Pons (tissue), 1 donor: ENCODE measurements at places on chromosomes 7 and 10.

- no peak for DNase-seq
Observed at GRCh38 chr10:27719052-27719451, 26.6 kb downstream of the MKX start.

DNA sequence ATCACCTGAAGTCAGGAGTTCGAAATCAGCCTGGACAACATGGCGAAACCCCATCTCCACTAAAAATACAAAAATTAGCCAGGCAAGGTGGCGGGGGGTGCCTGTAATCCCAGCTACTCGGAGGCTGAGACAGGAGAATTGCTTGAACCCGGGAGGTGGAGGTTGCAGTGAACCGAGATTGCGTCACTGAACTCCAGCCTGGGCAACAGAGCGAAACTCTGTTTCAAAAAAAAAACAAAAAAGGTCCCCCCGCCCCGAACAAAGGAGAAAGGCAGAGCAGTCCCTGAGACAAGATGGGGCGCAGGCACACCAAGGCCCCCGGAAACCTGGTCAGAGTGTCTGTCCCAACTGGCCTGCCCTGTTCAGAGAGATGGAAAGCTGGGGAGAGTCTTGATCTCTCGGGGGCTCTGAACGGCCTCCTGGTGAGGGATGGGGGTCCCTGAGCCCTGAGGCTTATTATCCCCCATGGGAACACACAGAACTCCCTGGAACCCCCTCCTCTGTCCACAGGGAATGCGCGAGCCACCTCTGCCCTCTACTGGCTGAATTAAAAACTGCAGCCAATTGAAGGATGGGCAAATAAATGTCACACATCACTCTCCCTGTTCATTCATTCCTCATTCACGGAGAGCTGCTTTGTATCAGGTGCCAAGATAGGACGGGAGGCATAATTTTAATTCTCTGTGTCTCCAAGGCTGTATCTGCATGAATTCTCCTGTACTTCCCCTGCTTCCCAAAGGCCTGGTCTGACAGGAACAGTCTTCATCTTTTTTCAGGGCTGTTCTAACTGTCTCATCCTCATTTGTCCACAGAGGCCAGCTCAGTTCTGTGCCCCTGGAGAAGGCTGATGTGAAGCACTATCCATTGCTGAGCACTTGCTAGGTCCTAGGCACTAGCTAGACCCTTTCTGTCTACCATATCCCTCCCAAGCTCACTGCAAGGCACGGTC is 28.9 kb downstream of the MAT1A start:
- peak; percentile 4 for DNase-seq

DNA sequence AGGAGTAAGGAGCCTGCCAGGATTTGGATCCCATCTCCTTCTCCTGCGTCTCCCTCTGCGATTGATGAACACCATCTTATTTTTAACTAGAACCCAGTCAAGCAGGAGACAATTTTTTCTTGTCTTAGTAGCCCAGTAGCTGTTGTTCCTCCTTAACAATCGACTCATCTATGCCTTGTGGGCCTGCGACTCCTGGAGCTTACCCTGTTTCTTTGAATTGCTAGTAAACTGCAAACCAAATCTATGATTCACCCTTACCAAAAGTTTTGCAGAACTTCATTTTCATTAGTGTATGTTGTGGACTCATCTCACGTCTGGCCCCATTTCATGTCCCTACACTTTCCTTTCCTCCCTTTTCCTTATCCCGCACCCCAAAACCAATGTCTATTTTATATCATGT is 37.7 kb downstream of the TRIL start:
- DNase-seq = no peak

- DNase-seq = no peak
Observed at GRCh38 chr7:115260381-115260780, 338.5 kb downstream of the MDFIC start.

GRCh38 chr7:35268953-35269352 is 15.1 kb upstream of the TBX20 start:
- no peak for DNase-seq

- DNase-seq = no peak
Observed at GRCh38 chr10:130230036-130230435, 93.8 kb downstream of the GLRX3 start.

DNA sequence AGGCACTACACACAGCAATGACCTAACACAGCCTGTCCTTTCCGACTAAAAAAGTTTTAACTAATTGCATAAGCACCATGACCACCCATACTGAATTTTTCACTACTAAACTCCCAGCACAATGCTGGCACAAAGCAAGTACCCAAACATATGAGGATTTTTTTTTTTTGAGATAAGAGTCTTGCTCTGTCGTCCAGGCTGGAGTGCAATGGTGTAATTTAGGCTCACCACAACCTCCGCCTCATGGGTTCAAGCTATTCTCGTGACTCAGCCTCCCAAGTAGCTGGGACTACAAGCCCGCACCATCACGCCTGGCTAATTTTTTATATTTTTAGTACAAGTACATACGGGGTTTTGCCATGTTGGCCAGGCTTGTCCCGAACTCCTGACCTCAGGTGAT is 5.1 kb downstream of the UBE2H start:
- no peak for DNase-seq

DNA sequence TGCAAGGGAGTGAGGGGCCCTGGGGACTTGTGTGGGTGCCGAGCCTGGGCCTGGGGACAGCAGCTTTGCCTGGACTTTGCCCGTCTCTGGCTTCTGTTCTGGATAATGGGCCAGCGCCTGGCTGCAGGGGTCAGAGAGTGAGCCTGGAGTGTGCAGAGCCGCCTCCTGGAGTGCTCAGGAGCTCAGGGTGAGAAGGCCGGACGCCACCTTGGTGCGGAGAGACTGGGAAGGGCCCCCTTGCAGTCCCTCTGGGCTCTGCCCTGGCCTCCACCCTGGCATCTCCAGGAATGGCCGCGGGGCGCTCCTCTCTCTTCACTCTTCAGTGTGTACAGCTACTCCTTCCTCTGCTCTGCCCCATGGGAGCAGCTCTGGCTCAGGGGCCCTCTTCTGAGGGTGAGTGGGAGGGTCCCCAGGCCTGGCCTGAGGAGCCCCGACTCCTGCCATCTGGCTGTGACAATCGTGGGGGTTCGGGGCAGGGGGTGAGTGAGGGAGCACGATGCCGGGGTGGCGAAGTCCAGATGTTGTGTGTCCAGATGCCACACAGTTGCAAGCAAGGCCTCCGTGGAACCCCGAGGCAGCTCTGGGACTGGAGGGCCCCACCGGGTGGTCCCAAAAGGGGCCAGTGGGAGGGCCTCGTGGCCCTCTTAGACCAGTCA is 187.1 kb downstream of the DNAJB6 start:
- DNase-seq = no peak

- DNase-seq = no peak
Observed at GRCh38 chr7:66423729-66424128, 205.0 kb upstream of the KCTD7 start.

DNA sequence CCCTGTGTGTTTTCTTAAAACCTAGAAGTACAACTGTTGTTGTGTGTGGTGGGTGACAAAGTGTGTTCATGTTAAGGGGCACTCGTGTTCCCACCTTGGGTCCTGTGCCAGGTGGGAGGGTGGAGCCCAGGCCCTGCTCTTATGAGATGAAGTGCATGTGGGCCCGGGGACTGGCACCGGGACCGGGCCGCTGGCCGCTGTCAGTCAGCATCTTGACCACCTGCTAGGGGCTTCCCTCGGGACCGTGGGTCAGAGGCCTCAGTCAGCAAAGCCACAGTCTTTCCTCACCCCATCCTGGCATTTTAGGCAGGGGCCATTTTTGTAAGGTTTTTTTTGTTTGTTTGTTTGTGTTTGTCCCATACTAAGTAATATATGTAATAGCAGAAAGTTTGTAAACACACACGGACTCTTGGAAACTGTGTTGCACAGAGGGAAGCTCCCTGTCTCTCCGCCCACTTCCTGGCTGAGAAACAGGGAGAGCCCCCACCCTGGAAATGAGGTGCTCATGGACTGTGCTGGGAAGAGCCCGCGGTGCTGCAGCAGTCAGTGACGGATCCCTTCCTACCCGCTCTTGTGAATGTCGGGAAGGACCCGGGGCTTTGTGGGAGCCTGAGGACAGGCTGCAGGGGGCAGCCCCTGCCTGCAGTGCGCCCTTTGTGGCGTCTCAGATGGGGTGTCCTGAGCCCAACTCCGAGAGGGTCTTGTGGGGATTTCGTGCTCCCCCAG is 13.4 kb downstream of the AGAP3 start:
- DNase-seq = no peak

DNA sequence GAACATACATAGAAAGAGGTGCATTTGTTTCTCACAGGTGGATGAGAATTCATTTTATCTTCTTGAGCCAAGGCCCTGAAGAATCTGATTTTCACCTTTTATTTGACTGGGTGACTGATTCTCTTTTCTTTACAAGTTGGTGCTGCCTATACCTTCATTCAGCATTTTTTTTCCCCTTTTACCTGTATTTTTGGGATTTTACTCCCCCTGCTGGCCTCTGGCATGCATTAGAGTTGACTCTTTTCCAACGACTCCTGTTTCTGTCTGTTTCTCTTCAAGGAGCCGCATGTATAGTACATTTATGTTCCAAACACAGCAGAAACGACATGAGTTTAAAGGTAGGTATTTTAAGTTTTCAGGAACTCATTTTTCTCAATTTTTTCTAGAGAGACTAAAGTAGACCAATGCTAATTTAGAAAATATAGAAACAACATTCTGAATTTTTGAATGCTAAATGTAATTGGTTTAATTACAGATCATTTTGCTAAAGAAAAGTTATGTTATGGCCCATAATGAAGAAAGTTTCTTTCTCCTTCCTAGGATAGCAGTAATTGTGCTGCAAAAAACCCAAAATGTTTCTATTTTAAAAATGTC is 149.8 kb upstream of the HDAC9 start:
- peak; percentile 62 for DNase-seq

- no peak for DNase-seq
Observed at GRCh38 chr10:15775513-15775912, 55.8 kb upstream of the ITGA8 start.

DNA sequence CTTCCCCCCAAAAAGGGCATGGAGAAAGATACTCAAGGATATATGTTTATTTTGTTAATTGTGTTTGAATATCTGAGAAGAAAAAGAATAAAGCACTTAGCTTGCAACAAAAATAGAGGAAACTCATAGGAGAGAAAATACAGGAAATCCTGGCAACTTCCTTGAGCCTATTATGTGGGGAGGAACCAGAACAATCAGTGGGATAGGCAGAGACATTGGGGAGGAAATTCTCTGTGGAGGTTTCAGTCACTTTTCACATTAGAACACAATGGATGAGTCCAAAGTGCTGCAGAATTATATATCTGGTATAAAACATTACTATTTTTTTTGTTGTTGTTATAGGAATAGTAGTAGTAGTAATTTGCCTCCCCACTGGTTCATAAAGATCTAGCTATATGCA is 240.1 kb downstream of the THSD7A start:
- no peak for DNase-seq
